ENCODE measurements at places on chromosomes 13 and 19.
A peak's percentile ranks its signal among the peaks of the same experiment; 100 is the strongest.

- no peak for DNase-seq
These were observed 22.0 kb downstream of the KLF12 start for GRCh38 chr13:74111901-74112824.

DNA sequence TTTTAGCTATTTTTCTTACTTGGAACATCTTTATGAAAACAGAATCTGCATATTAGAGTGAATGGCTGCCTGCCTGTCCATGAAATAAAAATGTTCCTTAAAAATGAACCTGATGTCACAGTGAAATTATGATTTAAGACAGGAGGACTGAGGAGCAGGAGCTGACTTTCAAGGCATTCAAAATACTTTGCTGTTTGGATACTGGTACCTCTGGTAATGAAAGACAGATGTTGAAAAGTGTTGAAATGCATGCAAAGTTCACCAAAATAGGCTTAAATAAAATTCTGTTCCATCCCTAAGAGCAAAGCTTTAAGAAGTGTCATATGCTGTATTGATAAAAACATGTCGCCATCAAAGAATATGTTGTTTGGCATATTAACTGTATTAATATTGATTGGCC, 1.7 kb downstream of the ARHGEF7 start:
- no peak for DNase-seq

GRCh38 chr19:54109651-54110050, 5.8 kb downstream of the TFPT start:
- DNase-seq: no peak

- DNase-seq: no peak
These were observed 4.0 kb downstream of the ERF start for GRCh38 chr19:42250666-42251531.

GRCh38 chr19:35114353-35115176, 1.1 kb upstream of the FXYD3 start:
- DNase-seq: peak; percentile 40

- no peak for DNase-seq
These were observed 391.5 kb upstream of the DACH1 start for GRCh38 chr13:72258340-72258981.

DNA sequence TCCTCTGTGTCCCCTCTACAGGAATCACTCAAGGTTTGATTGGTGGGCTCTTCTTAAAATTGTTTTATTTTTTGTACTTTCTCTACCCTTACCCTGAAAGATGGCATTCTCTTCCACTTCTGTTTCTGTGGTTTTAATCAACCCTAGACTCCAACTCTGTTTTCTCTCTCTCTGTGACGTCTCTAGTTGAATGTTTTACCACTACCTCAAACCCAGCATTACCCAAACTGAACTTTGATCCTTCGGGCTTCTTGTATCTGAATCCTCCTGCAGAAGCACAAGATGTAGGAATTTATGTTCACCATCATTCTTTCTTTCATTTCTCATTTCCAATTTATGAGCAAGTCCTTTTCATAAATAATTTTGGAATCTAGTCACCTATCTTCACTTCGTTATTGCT, 39.9 kb downstream of the PCCA start:
- DNase-seq: no peak

GRCh38 chr19:38707512-38708114, 36.7 kb downstream of the CAPN12 start:
- DNase-seq: no peak

GRCh38 chr13:30045916-30046704, 195.7 kb upstream of the UBL3 start:
- no peak for DNase-seq

- DNase-seq: no peak
These were observed 1646.2 kb upstream of the SPRY2 start for GRCh38 chr13:81987159-81987558.

- DNase-seq: no peak
These were observed 274.7 kb downstream of the FGF14 start for GRCh38 chr13:102127153-102127552.

GRCh38 chr13:75661443-75661842, 25.3 kb downstream of the LMO7 start:
- DNase-seq: no peak

DNA sequence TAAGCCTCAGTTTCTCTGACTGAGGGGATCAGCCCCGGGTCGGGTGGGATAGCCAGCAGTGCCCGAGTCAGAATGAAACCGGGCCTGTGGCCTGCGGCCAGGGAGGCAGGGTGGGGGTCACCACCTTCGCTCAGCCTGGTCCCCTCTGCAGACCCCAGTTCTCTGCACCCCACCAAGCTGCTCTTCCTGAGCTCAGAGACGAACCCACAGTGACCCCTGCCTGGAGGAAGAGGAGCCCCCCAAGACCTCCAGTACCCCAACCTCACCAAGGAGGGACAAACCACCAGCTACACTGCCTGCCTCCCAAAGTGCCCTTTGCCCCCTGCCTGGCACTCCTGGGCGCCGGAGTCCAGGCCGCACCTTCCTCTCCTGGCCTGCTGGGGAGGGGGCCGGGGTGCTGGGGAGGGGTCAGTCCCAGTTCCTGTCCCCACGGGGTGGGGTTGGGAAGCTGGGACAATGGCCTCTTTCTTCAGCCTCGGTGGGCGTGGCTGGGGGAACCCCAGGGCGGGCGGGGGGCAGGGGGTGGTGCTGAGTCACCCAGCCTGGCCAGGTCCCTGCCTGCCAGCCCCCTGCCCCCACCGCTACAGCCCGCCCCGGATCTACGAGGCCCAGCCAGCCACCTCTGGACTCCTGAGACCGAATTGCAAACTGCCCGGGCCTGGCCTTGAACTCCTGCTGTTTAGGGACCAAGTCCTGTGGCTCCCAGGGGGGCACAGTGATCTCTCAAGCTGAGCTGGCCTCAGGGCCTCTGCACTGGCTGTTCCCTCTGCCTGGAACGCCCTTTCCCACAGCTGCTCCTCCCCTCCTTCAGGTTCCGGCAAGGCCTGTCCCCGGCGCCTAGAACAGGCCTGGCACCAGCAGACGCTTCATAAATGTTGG, 14.3 kb downstream of the ZBTB7A start:
- no peak for DNase-seq

GRCh38 chr19:33796164-33796875, at the start of gene KCTD15:
TSS of gene KCTD15 (plus strand) at chr19:33796870. CDS start at chr19:33800455, 3,585 bp downstream.
- no peak for DNase-seq

DNA sequence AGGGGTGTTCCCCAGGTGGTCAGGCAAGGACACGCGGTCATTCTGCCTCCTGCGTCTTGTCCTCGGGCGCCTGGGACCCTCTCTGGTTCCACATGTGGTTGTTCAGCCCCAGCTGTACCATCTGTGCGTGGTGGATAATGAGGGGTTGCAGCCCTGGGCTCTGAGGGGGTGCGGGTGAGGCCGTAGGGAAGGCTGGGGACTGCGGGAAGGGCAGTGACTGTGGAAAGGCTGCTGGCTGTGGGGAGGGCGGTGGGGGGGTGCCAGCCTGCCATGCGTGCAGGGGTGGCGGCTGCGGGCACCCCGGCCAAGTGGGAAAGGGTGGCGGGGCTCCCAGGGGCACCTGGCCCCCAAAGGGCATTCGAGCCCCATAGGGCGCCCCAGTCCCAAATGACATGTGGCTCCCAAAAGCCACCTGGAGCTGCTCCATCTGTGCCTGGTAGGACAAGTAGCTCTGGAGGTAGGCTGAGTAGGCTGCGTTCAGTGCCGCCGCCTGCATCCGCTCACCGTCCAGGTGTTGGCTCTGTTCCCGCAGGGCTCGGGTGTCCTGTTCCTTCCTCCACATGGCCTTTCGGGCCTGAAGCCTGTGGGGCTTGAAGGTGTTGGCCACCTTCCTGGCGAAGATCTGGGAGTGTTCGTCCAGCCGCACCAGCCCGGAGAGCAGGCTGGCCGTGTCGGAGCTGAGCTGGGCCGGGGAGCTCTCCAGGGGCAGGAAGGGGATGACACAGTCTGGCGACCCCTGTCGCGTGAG, 15.1 kb downstream of the TICAM1 start:
- DNase-seq: no peak

- no peak for DNase-seq
These were observed 4.5 kb downstream of the MZF1 start for GRCh38 chr19:58568453-58569130.

GRCh38 chr13:111866731-111867245, 200.2 kb upstream of the SOX1 start:
- no peak for DNase-seq

DNA sequence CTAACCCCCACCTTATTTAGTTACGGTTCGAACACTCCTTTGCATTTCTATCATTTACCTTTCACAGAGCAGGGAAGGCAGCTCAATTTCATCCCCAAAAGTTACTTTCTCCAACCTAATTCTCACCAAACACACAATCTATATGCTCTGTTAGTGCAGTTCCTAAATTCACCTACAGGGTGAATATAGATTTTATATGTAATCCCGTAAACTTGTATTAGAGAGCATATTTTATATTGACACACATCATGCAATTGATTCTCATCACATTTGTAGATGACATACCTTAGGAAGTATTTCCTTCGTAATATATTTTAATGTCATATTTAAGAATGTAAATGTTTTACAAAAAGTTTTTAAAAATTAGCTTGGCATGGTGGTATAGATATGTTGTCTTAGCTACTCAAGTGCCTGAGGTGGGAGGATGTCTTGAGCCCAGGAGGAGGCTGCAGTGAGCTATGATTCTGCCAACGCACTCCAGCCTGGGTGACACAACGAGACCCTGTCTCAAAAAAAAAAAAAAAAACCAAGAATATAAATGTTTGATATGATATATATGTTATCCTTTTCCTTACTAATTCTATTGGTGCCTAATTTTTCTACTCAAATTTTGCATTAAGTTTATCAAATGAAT, 57.3 kb upstream of the TNFRSF19 start:
- no peak for DNase-seq

- no peak for DNase-seq
These were observed 801 bp downstream of the MCF2L start for GRCh38 chr13:112969692-112970338.

- no peak for DNase-seq
These were observed 8.3 kb downstream of the LGI4 start for GRCh38 chr19:35126624-35126959.

DNA sequence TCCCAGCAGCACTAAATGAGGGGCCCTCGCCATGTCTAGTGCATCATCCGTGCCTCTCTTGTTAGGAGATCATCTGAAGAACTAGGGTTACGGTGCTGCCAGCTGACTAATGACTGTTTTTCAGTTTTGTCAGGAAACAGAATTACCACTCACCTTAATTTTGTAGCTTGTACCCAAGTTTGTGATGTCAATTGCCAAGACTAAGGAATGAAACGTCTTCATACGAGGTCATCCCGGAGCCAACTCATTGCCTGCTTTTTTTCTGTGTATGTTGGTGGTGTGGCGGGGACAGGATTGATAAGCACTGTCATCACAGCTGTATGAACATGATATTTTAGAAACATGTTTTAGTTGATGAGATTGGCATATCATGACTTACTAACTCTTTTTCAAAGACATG, 100.6 kb downstream of the TNFRSF19 start:
- no peak for DNase-seq

DNA sequence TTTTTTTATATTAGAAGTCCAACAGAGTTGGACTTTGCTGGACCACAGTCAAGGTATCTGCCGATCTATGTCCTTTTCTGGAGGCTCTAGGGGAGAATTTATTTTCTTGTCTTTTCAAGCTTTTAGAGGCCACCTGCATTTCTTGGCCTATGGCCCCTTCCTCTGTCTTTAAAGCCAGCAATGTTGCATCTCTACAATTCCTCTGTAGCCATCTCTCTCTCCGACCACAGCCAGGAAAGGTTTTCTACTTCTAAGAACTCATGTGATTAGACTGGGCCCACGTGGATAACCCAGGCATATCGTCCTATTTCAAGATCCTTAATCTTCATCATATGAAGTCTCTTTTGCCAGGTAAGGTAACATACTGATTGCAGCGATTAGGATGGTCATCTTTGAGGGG, 43.5 kb upstream of the RGCC start:
- no peak for DNase-seq

DNA sequence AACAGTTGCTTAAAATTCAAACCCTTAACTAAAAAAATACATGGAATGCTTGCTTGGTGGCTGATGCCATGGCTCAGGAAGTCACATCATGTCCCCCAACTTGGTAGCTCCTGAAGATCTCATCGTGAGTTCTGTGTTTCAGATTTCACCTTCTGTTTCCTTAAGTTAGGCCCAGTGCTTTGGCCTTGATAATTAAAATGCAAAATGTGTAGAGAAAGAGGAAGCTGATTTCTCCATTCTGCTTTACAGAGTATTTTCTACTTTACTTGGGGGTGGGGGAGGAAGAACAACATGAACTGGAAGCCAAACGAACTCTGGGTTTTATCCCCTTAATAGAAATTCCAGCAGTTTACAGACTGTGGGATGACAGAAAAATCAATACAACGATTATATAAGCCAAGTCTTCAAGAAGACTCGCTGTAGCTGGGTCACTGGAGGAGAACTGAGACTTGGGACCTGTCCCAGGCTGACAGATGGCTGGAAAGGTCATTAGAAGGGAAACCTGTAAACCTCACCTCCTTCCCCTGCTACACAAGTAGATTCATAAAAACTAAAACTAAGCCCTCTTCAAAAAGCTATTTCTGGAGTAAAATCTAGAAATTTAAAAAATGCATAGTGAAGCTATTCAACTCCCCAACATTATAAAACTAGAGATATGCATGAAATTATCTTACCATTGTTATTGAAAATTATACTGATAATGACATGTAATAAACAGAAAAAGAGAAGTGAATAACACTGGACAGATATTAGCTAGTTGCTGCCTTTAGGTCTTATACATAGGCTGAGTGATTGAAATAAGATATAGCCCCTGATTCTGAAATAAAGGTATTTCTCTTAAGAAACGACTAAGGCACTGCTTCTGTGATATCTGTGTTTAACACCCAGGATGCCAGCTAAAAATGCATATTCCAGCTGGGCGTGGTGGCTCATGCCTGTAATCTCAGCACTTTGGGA, 22.1 kb upstream of the GGACT start:
- no peak for DNase-seq

DNA sequence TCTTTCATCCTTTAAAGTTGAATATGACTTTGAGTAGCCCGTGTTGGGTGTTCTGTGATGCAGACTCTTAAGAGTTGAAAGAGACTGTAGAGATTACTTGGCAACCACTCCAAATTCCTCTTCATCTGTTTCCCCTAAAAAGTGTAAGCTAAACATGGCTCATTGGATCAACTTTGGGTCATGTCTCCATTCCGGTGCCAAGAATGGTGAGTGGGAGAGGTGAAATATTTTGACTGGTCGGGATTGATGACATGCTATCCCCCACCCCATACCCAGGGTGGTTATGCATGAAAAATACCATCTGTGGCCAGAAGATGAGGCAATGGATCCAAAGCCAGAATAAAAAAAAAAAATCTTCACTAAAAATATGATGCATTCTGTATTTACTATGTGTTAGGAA, 281.3 kb upstream of the SOX21 start:
- DNase-seq: no peak

DNA sequence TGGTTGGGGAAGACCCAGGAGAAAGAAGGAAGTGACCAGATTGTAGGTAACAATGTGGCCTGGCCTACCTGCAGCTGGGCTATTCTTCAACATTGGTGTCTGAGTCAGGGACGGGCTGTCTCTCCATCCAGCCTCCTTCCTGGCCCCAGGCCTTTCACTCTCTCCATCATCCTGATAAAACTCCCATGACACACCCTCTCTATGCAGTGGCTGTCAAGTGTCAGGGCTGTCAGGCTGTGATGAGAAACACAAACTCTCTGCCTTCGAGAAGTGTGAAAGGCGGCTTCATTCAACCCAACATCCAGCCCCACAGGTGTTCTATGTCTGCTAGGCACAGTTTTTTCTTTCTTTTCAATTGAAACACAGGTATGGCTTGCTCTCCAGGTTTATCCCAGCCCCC, 153.3 kb upstream of the VSTM2B start:
- no peak for DNase-seq
